Activated T-cell treated with anti-CD3 and anti-CD28 coated beads, Interleukin-2, amount 50 U/mL, for 72 hours (primary cell): ENCODE measurements at places on chromosomes 7 and 10.

- H3K36me3 ChIP-seq: no peaks in the 10 kb centered on the region
- no peak overlapping the region for H3K4me3 ChIP-seq
- H3K4me1 ChIP-seq: peaks cover 24% of the 10 kb centered on the region
- H3K27ac ChIP-seq: no peak overlapping the region
- DNase-seq: no peak
These were observed 457.4 kb upstream of the GALNT17 start for GRCh38 chr7:70674571-70675010.

GRCh38 chr10:15344876-15345285 is 26.2 kb downstream of the FAM171A1 start:
- H3K27ac ChIP-seq: no peak overlapping the region
- DNase-seq: no peak
- peaks cover 6% of the 10 kb centered on the region for H3K4me1 ChIP-seq
- H3K4me3 ChIP-seq: no peak overlapping the region
- peaks cover 18% of the 10 kb centered on the region for H3K27me3 ChIP-seq
- H3K36me3 ChIP-seq: no peaks in the 10 kb centered on the region

- peaks cover 6% of the 10 kb centered on the region for H3K4me1 ChIP-seq
- no peaks in the 10 kb centered on the region for H3K27me3 ChIP-seq
- no peak overlapping the region for H3K4me3 ChIP-seq
- no peaks in the 10 kb centered on the region for H3K36me3 ChIP-seq
These were observed 115.4 kb downstream of the TMEM26 start for GRCh38 chr10:61337741-61338140.

- H3K4me1 ChIP-seq: no peaks in the 10 kb centered on the region
- no peak overlapping the region for H3K27ac ChIP-seq
- no peak overlapping the region for H3K4me3 ChIP-seq
- H3K27me3 ChIP-seq: no peaks in the 10 kb centered on the region
These were observed 14.5 kb downstream of the WNT16 start for GRCh38 chr7:121343302-121343701.

DNA sequence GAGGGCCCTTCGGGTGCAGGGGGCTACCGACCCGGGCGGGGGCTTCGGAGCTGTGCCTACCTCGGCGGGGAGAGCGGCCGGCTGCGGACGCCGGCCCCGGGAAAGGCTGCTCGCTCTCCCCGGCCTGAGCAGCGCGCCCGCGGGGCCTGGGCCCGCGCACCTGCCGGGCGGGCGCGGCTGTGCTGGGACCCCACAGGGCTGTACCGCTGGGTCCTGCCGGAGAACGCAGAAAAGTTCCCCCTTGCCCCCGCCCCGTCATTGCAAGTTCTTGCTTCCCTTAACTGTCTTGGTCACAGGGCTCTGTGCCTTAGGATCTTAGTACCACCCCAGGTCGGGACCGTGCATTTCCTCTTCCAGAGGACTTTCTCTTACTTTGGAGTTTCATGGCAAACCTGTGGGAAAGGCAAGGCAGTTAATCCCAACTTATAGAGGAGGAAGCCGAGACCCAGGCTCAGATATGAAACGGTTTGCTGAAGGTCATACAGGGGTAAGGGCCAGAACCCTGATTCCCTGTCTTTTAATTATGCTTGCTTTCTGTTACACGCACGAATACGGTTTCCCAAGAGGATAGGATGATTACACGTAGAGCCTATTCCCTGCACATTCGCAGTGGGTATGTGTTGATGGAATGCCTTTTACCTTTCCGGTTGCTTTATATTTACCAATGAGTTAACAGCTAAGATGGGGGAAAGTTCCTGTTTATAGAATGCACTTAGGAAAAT is 652 bp downstream of the PCGF5 start:
- H3K4me1 ChIP-seq: peaks cover 52% of the 10 kb centered on the region
- DNase-seq: peak; percentile 28
- no peaks in the 10 kb centered on the region for H3K27me3 ChIP-seq

- no peaks in the 10 kb centered on the region for H3K36me3 ChIP-seq
- no peak overlapping the region for H3K27ac ChIP-seq
- no peaks in the 10 kb centered on the region for H3K27me3 ChIP-seq
- H3K4me1 ChIP-seq: no peaks in the 10 kb centered on the region
- no peak for DNase-seq
- H3K4me3 ChIP-seq: no peak overlapping the region
These were observed 130.2 kb upstream of the CTTNBP2 start for GRCh38 chr7:118003476-118003875.

- peaks cover 29% of the 10 kb centered on the region for H3K4me1 ChIP-seq
- H3K27ac ChIP-seq: no peak overlapping the region
- H3K27me3 ChIP-seq: peaks cover 38% of the 10 kb centered on the region
- DNase-seq: no peak
These were observed 41.5 kb upstream of the PRSS58 start for GRCh38 chr7:142299237-142299781.

DNA sequence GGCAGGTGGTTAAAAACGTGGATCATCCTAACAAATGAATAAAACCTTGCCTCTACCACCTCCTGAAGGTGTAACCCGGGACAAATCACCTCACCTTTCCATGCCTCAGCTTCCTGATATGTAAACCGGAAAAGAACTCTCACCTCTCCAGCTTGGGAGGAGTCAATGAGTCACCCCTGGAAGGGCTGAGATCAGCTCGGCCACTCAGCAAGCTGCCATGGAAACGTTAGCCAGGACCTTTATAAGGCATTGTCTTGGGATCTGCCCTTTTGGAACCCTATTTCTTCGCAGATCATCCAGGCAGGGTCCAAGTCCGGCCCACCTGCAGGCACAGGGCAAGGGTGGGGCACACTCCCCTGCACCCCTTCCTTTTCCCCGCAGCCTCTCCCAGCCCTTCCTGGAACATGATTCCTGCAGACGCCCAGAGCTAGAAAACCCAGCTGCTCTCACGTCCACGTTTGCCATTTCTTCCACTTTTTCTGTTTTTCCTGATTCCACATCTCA is 81.6 kb upstream of the PFKP start:
- peaks cover 10% of the 10 kb centered on the region for H3K4me1 ChIP-seq
- H3K27ac ChIP-seq: no peak overlapping the region
- DNase-seq: no peak
- H3K4me3 ChIP-seq: no peak overlapping the region
- H3K36me3 ChIP-seq: peaks cover 3% of the 10 kb centered on the region

DNA sequence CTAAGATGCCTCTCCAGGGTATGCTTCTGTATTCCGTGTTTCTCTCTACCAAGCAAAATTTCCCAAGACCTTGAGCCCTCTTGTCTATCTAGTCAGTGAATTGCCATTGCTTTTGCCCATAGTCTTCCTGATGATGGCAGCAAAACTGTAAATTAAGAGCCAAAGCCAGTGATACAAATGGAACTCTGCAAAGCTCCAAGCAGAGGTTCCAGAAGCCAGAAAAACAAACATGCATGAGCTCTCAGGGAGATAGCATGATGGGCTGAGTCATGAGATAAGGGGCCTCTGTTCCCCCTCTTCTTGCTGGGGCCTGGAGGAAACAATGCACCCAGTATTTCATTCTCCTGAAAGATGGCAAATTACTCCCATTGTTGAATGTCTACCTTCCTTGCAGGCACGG is 24.7 kb downstream of the LSMEM1 start:
- peaks cover 10% of the 10 kb centered on the region for H3K4me1 ChIP-seq
- H3K27me3 ChIP-seq: peaks cover 14% of the 10 kb centered on the region
- no peak for DNase-seq
- H3K36me3 ChIP-seq: no peaks in the 10 kb centered on the region
- no peak overlapping the region for H3K4me3 ChIP-seq
- no peak overlapping the region for H3K27ac ChIP-seq

- no peaks in the 10 kb centered on the region for H3K27me3 ChIP-seq
- H3K4me3 ChIP-seq: no peak overlapping the region
- H3K36me3 ChIP-seq: peaks cover 18% of the 10 kb centered on the region
- DNase-seq: no peak
- H3K4me1 ChIP-seq: no peaks in the 10 kb centered on the region
These were observed 34.7 kb upstream of the GJD4 start for GRCh38 chr10:35570397-35570796.

DNA sequence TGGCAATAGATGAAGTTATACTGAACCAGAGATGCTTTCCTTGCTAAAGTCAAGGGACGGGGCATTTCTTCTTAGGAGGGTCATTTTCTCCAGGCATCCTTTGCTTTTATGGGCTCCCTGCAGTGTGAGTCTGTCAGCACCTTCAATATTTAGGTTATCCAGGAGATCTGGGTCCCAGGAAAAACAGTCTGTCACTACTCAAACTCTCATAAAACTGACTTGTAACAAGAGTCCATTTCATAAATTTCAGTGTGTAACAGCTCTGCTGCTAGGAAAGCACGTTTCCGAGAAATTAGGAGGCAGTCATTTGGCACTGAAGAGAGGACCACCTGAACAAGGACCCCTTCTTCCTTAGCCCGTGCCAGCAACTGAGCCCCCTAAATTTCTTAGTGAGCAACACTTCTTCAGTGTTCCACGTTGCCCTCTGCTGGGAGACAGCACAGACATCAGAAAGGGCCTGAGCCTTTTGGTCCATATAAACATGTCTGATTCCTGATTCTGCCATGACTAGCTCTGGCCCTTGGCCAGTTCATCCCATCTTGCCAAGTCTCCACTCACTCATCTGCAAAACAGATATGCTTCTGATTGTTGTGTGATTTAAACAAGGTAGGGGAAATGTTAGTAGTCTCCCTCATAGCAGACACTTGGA is 7.2 kb downstream of the GCC1 start:
- no peak overlapping the region for H3K27ac ChIP-seq
- no peak overlapping the region for H3K4me3 ChIP-seq
- peaks cover 23% of the 10 kb centered on the region for H3K4me1 ChIP-seq
- DNase-seq: no peak

DNA sequence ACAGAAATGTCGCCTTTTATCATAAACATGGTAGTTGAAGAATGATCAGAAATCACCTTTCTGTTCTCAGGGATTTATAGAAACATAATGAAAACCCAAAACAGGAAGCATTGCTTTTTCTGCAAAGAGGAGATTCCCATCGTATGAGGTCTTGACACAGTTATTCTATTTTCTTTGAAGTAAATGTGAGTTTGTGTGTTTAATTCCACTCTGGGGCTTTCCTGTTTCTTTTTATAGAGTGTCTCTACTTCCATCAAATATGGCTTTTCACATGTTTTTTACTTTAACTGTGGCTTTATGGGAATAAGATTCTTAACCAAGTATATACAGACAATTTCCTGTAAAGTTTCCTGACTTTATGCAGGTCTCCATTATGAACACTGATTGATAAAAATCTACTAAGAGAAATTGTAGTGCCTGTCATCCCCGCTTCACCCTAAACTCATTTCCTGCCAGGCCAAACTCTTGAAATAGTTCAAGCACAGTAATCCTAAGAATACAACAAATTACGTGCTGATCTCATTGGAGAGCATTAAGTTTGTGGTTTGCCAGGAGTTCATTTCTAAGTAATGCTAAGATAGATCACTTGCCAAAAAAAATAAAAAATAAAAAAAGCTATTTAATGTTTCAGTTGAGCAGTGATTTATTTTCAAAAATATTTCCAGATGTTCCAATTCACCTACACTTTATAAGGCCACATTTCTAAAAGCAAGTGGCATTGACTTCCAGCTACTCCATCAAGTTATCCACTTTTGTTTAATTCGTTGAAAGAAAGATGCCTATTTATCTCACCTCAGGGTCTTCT is 52.2 kb upstream of the SEC61G start:
- no peak overlapping the region for H3K4me3 ChIP-seq
- H3K4me1 ChIP-seq: no peaks in the 10 kb centered on the region

GRCh38 chr10:452512-453426 is 236.7 kb downstream of the DIP2C start:
- no peak for DNase-seq
- H3K4me3 ChIP-seq: no peak overlapping the region
- H3K36me3 ChIP-seq: no peaks in the 10 kb centered on the region

- H3K36me3 ChIP-seq: no peaks in the 10 kb centered on the region
- H3K4me3 ChIP-seq: no peak overlapping the region
- no peak overlapping the region for H3K27ac ChIP-seq
- H3K4me1 ChIP-seq: no peaks in the 10 kb centered on the region
- no peaks in the 10 kb centered on the region for H3K27me3 ChIP-seq
- no peak for DNase-seq
These were observed 90.5 kb downstream of the TWIST1 start for GRCh38 chr7:19026888-19027287.

DNA sequence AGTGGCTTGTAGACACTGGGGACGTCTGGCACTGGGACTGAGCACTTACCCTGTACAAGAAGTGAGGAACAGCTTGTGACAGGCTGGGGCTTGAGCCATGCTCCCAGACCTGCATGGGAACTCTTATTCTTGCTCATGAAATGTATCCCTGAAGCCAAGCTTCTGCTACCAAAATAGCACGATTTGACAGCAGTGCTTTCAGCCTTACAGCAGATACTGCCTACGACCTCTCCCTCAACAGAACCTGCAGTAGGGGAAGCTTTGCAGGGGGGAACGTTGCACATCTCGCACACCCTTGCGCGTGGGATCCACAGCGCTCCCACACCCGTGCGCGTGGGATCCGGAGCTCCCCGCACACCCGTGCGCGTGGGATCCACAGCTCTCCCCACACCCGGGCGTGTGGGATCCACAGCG is 88.0 kb downstream of the CREM start:
- peaks cover 62% of the 10 kb centered on the region for H3K4me1 ChIP-seq
- H3K4me3 ChIP-seq: no peak overlapping the region
- DNase-seq: no peak
- H3K27me3 ChIP-seq: no peaks in the 10 kb centered on the region
- H3K36me3 ChIP-seq: peaks cover 22% of the 10 kb centered on the region
- H3K27ac ChIP-seq: no peak overlapping the region
